Brain microvascular endothelial cell (primary cell): ENCODE measurements at places on chromosomes 7 and 10.

DNA sequence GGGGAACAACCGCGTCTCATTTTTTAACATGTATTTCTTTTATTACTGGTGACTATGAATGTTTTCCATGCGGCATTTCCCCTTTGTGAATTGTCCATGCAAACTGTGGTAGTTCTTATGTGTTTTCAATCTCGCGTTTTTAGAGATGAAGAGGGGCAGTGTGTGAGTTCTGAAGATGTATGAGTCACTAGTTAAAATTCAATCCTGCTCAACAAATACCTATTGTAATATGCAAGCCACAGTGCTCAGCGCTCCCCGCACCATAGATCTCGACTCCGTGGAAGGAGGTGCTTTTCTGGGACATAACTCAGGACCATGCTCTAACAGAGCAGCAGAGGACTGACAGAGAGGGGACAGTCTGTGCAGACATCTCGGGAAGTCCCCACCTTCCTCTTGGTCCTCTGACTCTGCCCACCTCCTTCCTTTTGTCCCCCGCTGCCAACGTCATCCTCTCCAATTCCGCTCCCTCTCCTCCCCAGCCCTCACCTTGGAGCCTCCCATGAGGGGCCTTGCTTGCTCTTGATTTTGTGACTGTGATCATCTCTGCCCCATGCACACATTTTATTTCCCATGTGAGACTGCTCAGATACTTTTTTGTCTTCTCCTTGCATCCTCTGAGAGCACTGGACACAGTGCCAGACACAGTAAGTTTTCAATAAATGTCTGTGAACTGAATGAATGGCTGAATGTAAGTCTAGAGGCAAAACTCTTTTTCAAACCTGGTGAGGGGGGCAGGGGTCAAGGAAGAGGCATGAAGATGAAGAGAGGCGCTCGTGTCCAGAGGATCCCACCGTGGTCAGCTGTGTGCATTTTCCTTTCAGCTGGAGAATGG is 42.7 kb upstream of the PLEKHA1 start:
- DNase-seq: no peak

GRCh38 chr7:135800560-135800959 is 51.9 kb upstream of the FAM180A start:
- peak; percentile 11 for DNase-seq

GRCh38 chr10:77792155-77792554 is 134.4 kb downstream of the DLG5 start:
- DNase-seq: no peak

DNA sequence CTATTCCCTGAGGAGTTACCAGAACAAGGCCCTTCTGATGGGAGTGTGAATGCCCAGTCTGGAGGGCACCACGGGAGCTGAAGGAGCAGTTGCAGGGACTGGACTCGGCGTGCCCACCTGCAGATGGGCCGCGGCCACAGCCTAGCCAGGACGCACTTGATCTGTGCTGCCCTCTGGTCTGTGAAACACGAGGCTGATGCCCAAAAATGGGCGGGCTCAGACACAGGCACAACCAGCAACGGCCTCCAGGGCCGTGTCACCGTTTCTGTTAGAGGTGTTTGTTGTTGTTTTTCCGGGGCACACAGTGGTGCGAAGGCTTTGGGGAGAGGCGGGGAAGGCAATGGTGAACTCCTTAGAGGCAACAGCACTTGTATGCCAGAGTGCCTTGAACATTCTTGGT is 235.8 kb downstream of the DNAJB6 start:
- DNase-seq: no peak

GRCh38 chr7:30225863-30226613 is 58.4 kb upstream of the ZNRF2 start:
- DNase-seq: peak; percentile 12

- DNase-seq: no peak
These were observed 209.4 kb downstream of the POU6F2 start for GRCh38 chr7:39187130-39187529.

DNA sequence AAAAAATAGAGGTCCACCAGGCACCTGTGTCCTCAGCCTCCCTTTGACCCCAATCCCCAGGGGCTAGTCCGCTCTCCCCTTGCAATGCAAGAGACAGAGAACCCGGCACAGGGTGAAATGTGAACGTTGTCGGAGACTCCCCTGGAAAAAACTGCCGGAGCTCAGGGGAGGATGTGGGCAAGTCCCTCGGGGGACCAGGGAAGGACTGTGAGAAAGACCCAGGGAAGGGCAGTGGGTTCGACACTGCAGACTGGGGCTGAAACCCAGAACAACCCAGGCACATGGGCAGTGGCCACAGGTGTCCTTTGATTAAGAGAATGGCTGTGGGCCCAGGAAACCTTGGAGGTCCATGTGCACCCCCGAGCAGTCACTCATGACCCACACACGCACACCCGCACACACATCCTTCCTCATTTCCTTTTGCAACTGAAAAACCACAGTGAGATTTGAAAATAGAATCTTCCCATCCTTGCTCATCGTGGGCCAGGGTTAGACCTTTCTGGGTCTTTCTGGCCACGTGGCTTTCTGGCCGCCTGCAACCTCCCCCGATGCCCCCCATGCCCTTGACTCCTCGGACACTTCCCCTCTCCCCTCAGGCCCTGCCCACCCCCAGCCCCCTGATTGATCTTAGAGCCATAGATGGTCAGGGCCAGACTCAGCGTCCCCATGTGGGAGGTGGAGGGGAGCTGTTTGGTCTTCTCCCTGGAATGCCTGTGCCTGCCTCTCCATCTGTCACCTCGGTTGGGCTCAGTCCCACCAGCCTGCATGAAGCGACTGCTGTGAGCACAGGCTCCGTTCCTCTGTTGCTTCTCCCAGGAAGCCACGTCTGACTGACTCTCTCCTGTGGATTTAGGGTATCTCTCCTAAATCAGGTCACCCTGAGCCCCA is 7.9 kb downstream of the LAT2 start:
- no peak for DNase-seq

DNA sequence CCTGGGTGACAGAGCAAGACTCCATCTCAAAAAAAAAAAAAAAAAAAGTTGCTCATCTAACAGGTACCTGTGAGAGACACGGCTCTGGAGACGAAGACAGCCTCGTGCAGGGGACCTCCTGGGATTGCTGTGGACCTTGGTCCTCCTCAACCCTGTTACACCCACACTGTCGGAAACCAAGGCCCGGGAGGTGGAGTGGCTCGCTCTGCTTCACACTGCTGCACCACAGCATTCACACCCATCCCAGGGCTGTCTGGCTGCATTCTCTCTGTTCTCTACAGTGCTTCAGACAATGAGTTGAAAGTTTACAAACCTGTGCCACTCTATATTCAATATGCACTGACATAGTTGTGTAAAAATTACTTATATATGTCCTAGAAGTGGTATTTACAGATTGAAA is 101.0 kb upstream of the TNS3 start:
- DNase-seq: no peak

GRCh38 chr7:71970725-71971124 is 441.4 kb downstream of the CALN1 start:
- no peak for DNase-seq

GRCh38 chr10:33945051-33945450 is 610.6 kb upstream of the NRP1 start:
- DNase-seq: no peak

- DNase-seq: no peak
These were observed 413.8 kb downstream of the KCNMA1 start for GRCh38 chr10:77223526-77224460.

DNA sequence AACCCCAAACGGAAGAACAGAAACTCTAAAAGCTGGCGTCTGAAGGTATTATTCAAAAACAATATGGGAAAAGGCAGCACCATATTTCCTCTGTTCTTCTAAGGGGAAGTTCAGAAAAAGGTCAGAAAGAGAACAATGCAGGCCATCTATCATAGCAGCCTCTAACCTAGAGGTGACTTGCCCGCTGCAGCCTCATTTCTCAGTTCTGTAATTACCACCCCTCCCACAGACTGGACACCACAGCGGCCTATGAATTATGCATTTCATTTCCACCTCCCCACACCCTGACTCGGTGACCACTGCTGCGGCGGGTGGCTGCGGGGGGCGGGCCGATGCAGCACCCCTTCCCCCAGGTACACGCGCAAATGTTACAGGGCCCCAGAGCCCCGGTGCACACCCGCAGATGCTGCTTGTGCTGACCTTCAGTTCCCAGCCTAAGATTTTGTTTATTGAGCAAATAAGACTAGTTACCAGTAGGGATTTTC is 125.5 kb downstream of the CLEC2L start:
- no peak for DNase-seq

DNA sequence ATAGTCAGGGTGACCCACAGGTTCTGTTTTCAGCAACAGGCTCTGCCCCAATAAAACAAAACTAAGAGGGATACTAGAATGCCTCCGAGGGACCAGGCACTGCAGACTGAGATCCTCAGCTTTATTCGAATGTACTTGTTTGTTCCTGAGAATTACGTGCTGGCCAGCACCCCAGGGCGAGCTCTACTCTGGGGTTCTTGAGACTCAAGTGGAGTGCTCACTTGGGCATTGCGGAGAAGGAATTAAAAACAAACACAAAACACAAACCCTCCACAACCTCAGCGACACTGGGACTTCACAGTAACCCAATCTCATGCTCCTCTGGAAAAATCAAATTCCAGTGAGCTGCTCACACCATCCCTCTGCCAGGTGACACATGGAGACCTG is 250.7 kb downstream of the TNS3 start:
- DNase-seq: no peak

DNA sequence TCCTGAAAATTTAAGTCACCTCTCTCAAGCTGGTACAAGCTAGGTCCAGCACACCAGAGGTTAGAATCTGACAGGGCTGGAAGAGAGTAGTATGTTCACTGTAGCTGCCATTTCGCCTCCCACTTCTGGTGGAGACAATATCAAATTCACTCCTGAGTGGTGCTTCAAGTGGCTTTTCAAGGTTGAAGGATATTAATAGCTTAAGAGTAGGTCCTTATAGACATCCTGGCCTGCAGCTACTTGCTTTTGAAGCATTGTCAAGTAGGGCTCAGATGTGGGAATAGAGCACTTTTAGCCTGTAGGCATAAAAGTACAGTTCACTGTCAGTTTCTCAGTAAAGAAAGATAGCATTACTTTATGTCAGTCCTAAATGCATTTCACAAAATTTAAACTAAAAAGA is 270.5 kb upstream of the PLPP4 start:
- no peak for DNase-seq

- DNase-seq: no peak
These were observed 7.3 kb downstream of the ADAM8 start for GRCh38 chr10:133269367-133269766.

DNA sequence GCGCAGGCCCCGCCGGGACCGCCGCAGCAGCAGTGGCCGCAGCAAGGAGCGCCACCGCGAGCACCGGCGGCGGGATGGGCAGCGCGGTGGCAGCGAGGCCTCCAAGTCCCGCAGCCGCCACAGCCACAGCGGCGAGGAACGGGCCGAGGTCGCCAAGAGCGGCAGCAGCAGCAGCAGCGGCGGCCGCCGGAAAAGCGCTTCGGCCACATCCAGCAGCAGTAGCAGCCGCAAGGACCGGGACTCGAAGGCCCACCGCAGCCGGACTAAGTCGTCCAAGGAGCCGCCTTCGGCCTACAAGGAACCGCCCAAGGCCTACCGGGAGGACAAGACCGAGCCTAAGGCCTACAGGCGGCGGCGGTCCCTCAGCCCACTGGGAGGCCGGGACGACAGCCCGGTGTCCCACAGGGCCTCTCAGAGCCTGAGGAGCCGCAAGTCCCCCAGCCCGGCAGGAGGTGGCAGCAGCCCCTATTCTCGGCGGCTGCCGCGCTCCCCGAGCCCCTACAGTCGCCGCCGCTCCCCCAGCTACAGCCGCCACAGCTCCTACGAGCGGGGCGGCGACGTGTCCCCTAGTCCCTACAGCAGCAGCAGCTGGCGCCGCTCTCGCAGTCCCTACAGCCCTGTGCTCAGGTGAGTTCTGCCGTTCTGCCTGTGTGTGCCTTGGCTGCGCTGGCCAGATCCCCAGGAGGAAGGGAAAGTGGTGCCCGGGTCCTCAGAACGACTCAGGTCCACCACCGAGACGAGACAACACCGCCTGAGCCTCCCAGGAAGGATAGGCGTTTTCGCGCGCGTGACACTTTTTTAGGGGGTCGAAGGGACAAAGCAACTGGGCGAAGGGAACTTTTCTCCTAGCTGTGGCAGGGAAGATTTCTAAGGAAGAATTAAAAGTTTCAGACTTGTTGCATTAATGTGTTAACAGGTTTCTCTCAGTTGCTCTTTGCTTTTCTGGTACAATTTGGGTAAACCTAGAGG is 1.5 kb downstream of the CDK13 start:
- peak; percentile 38 for DNase-seq

- no peak for DNase-seq
These were observed 108.2 kb downstream of the PTPN20 start for GRCh38 chr10:47019155-47020145.

DNA sequence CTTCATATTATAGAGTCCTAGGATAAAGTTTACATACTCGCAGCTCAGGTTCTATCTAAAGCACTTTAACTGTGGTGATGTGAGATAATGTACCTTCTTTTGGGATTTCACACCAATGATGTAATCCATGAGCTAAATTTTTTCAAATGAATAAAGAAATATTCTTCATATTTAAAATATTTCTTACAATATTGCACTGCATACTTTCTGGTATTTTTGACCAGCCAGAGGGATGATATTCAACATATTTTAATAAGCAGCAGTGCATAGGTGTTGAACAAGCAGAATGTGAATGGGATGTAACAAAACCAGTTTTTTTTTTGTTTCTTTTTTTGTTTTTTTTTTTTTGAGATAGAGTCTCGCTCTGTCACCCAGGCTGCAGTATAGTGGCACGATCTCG is 73.2 kb upstream of the TRIM24 start:
- no peak for DNase-seq

DNA sequence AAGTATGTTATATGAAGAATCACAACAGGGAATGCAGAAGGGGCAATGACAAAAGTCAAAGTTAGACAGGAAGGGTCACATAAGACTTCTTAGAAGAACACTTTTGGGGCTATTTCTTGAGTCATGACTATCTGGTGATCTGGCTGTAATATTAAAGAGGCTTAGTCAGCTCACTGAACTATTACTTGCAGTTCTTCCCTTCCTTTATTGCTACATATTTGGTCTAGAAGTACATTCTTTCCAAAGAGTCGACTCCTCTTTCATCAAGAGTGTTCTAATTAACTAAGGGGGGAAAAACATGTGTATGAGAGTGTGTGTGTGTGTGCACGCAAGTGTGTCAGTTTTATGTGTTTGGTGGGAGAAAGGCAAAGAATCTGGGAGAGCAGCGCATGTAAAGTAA is 247.3 kb upstream of the LRRTM3 start:
- no peak for DNase-seq

DNA sequence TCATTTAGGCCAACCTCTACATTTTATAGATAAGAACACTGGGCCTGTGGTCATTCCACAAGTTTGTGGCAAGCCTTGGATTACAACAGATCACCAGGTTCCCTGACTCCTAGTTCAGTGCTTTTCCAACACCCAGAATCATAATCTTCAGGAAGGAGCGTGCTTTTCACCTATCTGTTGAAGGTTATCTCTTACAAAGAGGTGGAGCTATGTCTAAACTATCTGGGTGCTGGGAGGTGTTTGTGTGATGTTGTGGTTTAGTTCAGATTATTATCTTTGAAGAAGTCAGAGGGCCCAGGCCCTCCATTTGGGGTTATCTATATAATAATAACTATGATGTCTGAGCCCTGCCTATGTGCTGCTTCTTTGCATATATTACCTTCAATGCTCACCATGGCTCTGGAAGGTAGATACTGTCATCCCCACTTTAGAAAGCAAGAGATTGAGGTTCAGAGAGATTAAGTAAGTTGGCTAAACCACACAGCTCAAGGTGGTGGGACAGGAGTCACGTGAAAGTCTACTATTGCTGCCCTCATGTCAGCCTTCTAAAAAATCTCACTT is 24.0 kb downstream of the IL2RA start:
- no peak for DNase-seq
